Stimulated activated CD8-positive, alpha-beta memory T cell treated with anti-CD3 and anti-CD28 coated beads, Interleukin-4, amount 100 ng/mL, for 48 hours (primary cell): ENCODE measurements at places on chromosomes 2 and 18.

- DNase-seq: no peak
Measured at GRCh38 chr2:150644298-150645067, 157.0 kb upstream of the RND3 start.

- no peak for DNase-seq
Measured at GRCh38 chr18:77905011-77905410, 655.4 kb downstream of the GALR1 start.

- DNase-seq: no peak
Measured at GRCh38 chr18:13585379-13586153, 140.8 kb downstream of the FAM210A start.

GRCh38 chr2:12340164-12340563 lies 376.6 kb upstream of the TRIB2 start:
- no peak for DNase-seq

DNA sequence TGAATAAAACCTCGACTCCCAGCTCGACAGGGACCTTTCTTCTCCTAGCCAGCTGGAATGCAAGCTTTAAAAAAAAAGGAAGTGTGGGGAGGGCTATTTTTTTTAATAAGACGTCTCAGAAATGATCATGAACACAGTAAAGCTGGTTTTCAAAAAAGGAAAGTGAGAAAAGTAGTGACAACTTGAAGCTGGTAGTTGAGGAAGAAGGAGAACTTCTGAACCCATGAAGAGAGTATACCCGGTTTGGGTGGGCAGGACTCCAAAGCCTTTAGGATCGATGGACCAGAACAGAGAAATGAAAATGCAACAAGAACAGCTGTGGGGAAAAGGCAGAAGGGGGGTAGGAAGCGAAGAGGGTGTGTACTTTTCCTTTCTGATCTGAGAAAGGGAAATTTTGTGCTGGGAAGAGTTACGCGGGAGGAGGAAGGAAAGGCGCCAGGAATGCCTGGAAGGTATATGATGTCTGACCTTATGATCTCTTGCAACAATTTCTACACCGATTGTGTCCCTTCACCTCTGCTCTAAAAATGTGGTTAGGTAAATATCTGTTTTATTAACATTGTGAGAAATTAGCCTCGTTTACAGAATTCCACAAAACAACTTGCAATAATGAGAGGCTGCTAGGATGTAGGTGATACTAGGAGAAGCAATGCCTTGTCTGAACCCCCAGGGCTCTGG lies 22.6 kb upstream of the CYP1B1 start:
- no peak for DNase-seq

DNA sequence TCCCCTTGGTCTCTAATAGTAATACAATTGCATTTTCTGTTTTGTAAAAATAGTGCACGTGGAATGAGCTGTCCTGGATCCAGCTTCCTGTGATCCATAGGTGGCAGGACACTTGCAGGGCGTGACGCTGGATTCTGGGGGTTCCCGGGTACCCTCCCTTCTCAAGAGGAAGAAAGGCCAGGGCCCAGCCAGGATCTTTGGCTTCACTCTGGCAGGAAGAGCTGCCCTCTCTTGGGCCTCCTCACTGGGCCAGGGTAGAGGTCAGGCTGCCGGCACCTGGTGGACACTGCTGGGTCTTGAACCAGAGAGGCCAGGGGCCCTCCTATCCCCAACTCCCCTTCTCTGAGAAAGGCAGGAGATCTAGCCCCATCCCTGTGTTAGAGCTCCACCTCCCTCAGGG lies 37.8 kb upstream of the OTOF start:
- no peak for DNase-seq

DNA sequence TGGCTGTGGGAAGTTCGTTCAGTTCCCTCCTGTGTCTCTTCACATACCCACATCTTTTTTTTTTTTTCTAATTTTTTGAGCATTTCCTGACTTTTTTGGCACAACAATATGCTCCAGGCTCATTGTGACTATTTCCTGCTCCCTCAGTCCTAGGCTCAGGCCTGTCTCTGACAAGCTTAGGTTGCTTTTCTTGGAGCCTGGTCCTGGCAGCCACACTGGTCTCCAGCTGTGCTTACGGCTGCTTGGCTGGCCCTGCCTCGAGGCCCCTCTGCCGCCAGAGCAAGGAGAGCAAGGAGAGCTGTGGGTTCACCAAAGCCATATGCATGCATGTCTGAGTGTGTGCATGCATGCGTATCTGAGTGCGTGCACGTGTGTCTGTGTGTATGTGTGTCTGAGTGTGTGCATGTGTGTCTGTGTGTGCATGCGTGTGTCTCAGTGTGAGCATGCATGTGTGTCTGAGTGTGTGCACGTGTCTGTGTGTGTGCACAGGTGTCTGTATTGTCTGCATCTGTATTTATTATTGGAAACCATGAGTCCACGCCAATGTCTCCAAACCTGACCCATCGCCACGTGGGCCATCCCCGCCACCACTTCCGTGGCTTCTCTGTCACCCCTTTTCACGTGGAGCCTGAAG lies 766.1 kb upstream of the SALL3 start:
- DNase-seq: no peak
